ENCODE measurements at places on chromosomes 5 and 9.
A peak's percentile ranks its signal among the peaks of the same experiment; 100 is the strongest.

DNA sequence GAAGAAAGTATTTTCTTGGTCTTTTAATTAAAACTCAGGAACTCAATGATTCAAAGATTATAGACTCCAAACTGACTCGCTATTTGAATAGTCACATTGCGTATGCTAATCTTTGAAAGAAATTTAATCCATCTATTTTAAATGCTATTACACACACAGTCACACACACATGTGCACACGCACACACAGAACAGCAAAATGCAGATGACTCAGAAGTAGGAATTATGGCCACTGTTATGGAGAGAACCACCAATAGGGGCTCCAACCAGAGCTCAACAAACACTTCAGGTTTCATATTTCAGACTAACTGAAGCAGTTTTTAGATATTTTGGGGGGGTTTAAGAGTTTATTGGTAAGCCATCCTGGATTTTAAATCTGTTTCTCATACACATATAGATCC lies 1917.9 kb downstream of the EFNA5 start:
- peak; percentile 47 for DNase-seq

- DNase-seq = peak; percentile 34
Observed at GRCh38 chr9:70421272-70422180, 7.1 kb upstream of the KLF9 start.

- DNase-seq = no peak
Observed at GRCh38 chr5:77877516-77878355, 101.6 kb upstream of the TBCA start.

GRCh38 chr9:7117676-7118561 lies 360.1 kb downstream of the KDM4C start:
- peak; percentile 55 for DNase-seq

- DNase-seq = no peak
Observed at GRCh38 chr5:468401-468800, 25.4 kb downstream of the EXOC3 start.
